ENCODE measurements at places on chromosomes 16 and 17.

DNA sequence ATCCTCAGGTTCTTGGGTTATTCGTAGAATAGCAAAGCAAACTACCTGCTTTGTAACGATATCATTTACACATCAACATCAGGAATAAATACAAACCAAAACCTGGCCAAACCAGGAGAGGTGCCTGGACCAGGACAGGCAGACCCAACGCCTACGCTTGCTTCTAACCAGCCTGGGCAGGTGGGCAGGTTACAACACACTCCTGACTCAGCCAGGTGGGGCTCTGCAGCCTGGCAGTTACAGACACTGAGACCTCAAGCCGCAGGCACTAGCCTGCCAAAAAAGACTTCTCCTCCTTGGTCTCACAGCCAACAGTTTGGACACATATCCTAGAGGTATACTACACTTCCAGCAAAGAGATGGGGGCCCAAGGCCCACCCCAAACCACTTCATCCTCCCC lies 14.0 kb downstream of the ANKRD11 start:
- DNase-seq = no peak

- no peak for DNase-seq
Measured at GRCh38 chr16:85749771-85750145, 1.1 kb downstream of the C16orf74 start.

- DNase-seq = no peak
Measured at GRCh38 chr16:7646821-7647500, 314.3 kb downstream of the RBFOX1 start.

DNA sequence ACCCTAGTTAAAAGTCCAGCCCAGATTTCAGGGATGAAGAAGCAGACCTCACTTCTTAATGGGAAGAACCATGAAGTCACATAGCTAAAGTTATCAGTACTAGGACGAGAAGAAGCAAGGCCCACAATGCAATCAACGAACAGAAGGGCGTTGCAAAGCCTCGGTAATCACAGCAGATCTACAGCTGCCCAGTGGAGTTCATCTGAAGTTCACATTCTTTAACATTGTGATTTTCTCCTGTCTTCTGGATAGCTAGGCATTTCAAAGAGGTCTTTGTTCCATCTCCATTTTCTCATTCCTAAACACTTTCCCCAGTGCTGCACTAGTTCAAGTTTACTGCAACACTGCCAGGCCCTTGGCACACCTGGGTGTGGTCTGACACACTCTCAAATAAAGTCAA lies 226.7 kb upstream of the N4BP1 start:
- no peak for DNase-seq

DNA sequence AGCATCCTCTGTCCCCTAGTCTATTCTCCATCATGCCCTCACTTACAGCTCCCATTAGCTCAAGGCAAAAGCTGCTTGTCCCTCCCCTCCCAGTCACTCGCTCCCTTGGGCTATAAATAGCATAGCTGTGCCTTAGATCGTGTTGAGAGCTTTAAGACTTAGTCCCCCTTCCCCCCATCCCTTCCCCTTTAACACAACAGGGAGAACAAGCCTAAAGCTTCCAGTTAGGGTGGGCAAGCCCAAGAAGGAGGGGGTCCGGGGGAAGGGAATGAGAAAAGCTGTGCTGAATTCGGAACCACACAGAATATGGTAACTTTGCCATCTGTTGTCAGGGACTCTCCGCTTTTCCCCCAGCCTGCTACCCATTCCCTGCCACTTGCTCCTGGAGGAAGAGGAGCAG lies 4.9 kb upstream of the HIGD1B start:
- no peak for DNase-seq

- no peak for DNase-seq
Measured at GRCh38 chr16:89491238-89491869, 993 bp upstream of the ANKRD11 start.

GRCh38 chr16:21033704-21034103 lies 116.9 kb downstream of the DNAH3 start:
- DNase-seq = no peak

DNA sequence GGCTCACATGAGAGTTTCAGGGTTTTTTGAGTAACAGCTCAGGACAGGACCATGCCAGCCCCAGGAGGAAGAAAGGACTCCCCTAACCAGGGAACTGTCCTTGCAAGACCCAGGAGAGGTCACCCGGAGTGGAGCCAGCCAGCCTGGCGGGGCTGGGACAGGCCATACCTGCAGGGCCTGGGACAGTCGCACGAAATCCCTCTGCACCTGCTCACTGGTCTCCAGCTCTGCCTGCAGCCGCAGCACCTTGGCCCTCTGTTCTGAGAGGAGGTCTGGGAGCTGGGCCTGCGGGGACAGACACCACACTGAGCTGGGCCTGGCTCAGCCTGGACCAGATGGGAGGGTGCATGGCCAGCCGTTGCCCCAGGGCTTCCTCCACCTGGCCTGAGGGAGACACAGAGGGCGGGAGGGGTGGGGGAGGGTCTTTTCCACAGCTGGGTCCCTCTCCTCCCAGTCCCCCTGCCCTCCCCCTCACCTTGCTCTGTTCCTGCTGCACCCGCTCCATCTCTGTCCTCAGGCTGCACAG lies 19.7 kb downstream of the RABEP2 start:
- DNase-seq = no peak

GRCh38 chr17:19308398-19308797 lies 54.1 kb downstream of the B9D1 start:
- no peak for DNase-seq

GRCh38 chr16:1100084-1100800 lies 4.2 kb upstream of the C1QTNF8 start:
- no peak for DNase-seq

GRCh38 chr17:1553354-1554266 lies 9.0 kb downstream of the PITPNA start:
- DNase-seq = no peak

DNA sequence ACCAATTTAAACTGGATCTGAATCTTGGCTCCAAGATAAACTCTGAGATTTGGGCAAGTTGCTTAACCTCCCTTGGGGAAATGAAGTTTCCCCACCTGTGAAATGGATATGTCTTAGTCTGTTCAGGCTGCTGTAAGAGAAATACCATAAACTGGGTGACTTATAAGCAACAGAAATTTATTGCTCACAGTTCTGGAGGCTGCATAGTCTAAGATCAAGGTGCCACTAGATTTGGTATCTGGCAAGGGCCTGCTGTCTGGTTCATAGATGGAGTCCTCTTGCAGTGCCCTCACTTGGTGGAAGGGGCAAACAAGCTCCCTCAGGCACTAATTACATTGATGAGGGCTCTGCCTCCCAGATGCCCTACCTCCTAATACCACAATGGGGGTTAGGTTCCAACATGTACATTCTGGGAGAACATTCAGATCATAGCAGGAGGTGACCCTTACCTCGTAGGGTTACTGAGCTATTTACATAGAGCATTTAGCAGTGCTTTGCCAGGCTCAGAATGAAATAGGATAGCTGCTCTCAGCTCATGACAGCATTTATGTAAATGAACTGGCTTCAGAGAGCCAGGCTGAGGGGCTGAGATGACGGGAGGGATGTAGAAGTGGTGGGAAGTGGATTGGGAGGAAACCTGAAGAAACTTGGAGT lies 83.9 kb downstream of the SPECC1 start:
- DNase-seq = no peak

- DNase-seq = peak; percentile 18
Measured at GRCh38 chr17:35345926-35346771, 27.3 kb downstream of the SLFN11 start.
